ENCODE measurements at places on chromosomes 3 and 15.

DNA sequence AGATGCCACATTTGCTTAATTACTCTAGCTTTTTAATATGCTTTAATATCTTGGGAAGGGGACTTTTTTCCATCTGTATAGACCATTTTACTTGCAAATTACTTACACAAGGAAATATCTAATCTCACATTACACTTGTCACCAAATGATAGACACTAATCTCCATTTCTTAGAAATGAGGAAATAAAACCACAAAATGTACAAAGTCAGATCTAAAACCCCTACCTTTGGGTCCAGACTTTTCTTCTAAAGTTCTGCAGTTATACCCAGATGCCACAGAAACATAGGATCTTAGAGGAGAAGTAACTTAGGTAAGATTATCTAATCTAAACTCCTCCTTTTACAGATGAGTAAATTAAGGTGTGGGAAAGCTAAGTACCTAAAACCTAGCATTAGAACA, 44.3 kb downstream of the CD200R1L start:
- no peak for DNase-seq

DNA sequence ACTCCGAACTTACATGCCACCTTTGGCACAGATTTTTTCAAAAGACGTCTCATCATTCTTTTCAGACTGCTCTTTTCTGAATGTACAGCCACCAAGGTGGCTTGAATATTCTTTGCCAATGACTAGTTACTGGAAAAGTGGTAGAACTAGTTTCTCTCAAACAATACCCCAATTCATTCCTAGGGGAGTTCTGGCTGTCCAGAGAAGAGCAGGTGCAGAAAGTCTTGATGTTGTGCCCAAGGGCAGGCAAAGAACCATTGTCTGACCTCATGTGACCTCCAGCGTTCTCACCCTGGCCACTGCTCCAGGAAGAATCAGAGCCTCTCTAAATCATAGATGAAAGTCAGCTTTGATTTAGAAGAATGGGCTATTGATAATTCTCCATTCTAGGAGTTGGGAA, 5.5 kb downstream of the LMOD3 start:
- no peak for DNase-seq

DNA sequence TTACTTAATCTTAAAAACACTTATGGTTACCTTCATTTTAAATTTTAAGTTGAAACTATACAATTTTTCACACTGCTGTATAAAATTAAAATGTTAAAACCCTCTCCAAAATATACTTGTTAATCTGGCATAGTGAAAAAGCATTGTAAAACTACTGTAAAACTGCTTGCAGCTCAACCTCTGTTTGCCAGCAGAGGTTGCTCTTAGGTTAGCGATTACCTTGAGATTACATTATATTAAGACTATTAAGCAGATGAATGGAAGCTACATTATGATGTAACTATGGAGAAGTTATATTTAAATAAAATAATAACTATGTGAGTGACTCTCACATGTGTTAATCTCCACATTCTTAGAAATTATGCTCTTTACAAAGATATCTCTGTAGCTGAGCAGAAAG, 143.6 kb upstream of the SLITRK3 start:
- no peak for DNase-seq

- no peak for DNase-seq
These were observed 46.9 kb downstream of the SENP2 start for GRCh38 chr3:185632996-185633395.

- peak; percentile 36 for DNase-seq
These were observed 37.3 kb upstream of the CMTM8 start for GRCh38 chr3:32200992-32201758.

DNA sequence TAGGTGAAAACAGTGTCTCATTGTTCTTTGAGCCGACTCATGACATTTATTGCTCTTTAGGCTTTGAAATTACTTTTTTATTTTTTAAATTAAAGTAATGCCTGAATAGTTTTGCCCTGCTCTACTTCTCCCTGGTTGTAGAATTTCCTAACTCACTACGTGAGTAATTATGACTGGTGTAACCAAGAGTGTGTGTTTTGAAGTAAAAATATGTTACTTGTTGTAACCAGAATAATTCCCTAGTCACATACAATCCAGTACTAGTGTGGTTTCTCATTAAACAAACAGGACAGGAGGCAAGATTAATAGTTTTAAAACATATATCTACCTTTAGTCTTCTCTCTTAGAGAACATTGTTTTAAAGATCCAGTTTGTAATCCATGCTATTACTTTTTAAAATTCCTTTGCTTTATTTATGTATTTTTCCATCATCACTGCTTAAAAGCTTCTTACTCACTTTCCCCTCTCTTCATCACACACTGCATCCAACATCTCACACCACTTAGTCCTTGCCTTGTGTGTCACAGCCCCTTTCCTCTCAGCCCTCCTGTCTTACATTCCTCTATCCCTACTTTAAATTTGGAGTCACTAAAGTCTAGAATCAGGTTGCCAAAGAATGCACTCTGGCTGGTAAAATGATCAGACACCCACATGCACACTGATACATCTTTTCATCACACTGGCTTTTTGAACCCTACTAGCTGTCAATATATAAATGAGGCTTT, 219.7 kb downstream of the WNT5A start:
- no peak for DNase-seq

- DNase-seq, result no peak
These were observed 96.8 kb downstream of the ANXA2 start for GRCh38 chr15:60301024-60301423.

DNA sequence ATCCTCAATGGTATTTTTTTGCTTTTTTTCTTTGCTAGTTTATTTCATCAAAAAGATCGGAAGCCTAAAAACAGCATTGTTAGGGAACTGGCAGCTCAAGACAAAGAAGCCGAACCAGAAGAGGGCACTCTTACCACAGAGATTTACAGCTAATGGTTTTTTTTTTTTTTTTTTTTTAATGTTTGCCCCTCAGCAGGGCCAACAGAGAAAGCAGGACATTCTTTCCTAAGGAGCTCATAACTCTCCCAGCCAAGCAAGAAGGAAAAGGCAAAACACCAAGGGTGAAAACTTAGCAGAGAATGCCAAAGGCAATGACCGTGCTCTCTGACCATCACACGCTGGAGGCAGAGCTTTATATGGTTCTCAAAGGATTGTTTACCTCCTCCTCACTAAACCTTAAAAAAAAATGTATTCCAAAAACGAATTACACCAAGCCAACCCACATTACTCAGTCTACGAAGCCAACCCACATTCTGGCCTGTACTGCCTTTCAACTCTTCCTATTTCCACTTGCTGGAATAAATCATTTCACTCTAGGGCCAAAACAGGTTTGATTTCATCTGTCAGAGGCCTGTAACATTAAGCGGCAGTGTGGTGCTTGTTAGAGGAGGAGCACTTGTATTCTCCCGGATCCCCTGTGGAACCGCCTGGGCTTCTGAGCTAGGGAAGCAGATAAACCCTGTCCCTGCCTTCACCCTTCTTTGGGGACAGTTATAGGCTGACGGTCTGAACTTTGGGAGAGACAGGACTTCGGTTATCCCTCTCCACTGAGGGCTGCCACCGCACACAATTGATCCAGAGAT, 35.6 kb upstream of the GYG1 start:
- DNase-seq, result peak; percentile 43

DNA sequence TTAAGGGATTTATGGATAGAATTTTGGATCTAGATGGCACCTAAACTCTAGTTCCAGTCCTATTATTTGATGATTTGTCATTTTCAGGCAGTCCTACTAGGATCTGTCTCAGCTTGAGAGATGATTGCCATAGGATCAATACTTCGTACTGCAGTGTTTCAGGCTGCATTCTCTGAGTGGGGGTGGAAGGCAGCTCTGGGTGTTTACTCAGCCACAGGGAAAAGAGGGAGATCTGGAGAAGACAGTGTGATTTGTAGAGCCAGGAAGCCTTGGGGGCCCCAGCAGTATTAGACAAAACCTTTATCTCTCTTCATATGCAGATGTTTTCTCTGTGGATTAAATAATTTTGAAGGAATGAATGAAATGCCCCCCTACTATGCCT, 188.4 kb upstream of the SYNPR start:
- no peak for DNase-seq

DNA sequence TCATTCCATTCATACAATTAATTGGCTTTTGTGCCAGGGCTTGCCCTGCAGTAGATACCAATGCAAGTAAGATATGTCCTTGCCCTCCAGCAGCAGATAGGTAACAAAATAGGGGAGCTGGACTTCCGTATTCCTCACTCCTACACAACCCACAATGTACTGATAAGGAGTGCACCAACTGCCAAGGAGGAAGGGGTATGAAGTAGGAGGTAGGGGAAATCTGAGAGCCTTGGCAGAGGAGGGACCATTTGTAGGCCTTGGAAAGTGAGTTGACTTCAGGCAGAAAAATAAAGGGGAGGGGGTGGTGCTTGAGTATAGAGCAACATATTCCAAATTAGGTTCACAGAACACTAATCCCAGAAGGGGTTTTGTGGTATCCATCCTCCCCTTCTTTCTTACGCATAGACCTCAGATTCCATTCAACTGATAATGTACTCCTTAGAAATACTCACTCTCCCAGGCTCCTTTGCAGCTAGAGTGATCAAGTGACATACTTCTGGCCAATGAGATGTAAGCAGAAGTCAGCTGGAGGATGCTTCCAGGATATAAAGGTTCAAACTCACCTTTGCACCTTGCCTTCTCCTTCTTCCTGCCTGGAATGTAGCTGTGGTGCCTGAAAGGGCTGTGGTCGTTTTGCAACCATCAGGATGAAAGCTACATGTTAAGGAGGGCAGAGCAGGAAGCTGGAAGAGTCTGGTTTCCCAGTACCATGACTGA, 127.1 kb upstream of the SMAD3 start:
- DNase-seq, result no peak

- DNase-seq, result no peak
These were observed 126.9 kb downstream of the LRRK1 start for GRCh38 chr15:101045835-101046691.

DNA sequence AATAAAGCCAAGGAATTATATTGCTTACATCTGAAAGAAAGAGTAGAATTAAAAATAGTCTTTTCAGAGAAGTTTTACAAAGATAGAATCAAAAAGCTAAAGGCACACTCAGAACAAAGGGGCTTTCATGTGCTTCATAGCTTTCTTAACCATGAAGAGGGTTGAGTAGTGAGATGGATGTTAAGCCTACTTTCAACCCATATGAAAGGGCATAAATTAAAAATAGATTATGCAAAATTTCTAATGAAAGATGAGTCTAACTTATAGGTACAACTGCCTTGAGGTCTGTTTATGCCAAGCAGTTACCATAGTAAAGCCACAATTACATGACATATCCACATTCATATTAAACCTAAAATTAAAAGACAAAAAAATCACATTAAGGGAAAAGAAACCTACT, 223.3 kb upstream of the ARHGEF26 start:
- DNase-seq, result no peak

- DNase-seq, result peak; percentile 64
These were observed 227.6 kb downstream of the KLF13 start for GRCh38 chr15:31554261-31554660.

GRCh38 chr3:15385901-15386653, 41.3 kb downstream of the METTL6 start:
- no peak for DNase-seq

DNA sequence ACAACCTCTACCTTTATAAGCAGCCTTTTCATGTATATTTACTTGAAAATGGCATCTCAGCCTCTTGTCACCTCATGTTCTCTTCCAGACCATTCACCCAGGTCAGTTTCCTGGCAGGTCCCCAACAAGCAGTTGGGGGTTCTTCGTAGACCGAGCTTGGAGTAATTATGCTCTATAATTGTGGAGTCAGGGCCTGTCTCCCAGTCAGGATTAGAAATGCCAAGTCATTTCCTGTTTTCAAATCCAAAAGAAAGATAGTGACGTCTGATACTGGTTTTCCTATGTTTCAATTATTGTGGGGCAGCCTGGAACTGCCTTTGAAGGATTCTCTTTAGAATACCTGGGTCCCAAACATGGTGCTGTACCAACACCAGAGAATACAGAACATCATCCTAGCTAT, 430.6 kb downstream of the MECOM start:
- DNase-seq, result no peak

DNA sequence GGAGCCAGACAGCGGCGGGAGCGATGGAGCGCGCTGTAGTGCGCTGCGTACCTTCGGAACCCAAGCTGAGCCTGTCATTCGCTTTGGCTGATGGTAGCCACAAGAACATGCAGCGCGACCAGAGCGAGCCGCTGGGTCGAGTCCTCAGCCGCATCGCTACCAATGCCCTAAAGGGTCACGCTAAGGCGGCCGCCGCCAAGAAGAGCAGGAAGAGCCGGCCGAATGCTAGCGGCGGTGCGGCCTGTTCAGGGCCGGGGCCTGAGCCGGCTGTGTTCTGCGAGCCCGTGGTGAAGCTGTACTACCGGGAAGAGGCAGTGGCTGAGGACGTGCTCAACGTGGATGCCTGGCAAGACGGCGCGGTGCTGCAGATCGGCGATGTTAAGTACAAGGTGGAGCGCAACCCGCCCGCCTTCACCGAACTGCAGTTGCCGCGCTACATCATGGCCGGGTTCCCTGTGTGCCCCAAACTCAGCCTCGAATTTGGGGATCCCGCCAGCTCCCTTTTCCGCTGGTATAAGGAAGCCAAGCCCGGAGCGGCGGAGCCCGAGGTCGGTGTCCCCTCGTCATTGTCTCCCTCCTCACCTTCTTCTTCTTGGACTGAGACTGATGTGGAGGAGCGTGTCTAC, 498 bp downstream of the PDE12 start:
- peak; percentile 40 for DNase-seq

- no peak for DNase-seq
These were observed 121.7 kb downstream of the CHDH start for GRCh38 chr3:53724566-53724965.

Data from left cardiac atrium (tissue), 4 donors.